Activated T-cell treated with anti-CD3 and anti-CD28 coated beads for 48 hours (primary cell): ENCODE measurements at places on chromosomes 13 and 19.

DNA sequence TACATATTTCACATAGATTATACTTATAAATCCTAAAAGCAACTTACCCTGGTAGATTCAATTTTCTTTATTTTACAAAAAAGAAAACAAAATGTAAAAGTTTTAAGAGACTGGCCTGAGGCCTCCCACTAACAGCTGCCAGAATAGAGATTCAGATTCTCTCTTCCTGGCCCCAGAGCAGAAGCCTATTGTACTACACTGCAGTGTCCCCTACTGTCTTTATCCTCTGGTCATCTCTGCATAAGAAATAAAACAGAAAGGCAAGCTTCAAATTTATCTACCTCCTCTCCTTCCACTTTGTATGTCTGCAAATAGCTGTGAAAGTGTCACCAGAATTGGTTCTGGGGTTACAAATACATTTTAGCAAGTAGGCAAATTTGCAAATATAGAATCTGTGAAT lies 1004.1 kb upstream of the PCDH9 start:
- no peak for DNase-seq

- peak; percentile 87 for DNase-seq
Measured at GRCh38 chr19:11694533-11695439, 44.0 kb downstream of the ZNF823 start.

DNA sequence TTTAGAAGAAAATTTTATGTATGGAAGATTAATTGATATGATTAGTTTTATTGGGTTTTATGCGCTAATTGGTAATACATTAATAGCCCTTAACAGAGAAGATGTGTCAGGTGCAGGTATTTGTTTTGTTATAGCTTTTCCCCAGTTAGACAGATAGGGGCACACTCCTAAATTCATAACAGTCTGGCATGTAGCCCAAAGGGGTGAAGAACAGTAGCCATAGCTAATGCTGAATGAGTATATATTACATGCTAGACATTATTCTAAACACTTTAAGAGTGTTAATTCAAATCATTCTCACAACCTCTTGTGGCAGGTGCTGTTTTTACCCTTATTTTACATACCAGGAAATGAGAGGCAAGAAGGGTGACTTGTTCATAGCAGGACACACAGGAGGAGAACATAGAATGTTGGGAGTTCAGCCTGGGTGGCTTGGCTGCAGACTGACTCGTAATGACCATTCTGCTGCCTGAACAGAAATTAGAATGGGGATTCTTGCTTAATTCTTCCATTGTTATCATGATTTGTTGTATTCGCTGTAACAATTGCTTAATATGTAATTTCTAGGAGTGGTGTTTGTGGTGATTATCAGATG lies 20.1 kb downstream of the PCCA start:
- no peak for DNase-seq

DNA sequence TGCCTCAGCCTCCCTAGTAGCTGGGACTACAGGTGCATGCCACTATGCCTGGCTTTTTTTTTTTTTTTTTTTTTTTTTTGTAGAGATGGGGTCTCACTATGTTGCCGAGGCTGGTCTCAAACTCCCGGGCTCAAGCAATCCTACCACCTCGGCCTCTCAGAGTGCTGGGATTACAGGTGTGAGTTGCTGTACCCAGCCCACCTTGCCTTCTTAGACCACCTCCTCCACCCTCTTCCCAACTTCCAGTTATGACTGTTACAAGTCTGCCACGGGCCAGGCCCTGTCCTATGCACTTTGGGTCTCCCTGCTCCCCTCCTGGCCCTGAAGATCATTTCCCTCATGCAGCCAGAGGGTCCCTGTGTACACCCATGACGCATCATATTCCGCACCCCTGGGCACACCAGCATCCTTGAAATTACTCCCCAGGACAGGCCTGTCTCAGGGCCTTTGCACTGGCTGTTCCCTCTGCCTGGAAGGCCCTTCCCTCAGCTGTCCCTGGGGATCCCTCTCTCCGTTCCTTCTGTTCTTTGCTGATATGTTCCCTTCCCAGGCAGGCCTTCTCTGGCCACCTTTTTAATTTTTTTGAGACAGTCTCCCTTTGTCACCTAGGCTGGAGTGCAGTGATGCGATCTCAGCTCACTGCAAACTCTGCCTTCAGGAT lies 3.0 kb downstream of the LGALS4 start:
- no peak for DNase-seq

GRCh38 chr13:26721251-26722121 lies 39.1 kb downstream of the GPR12 start:
- peak; percentile 10 for DNase-seq
